ENCODE measurements at places on chromosomes 2 and 18. TPM values are rescaled to one million over a fixed set of nuclear protein-coding genes. Genes with fewer than 3 reads are reported as not detected.
A peak's percentile ranks its signal among the peaks of the same experiment; 100 is the strongest.

GRCh38 chr2:23664066-23664788 lies 262.7 kb downstream of the ATAD2B start:
- no peak for DNase-seq

GRCh38 chr18:58110398-58110797 lies 66.4 kb downstream of the NEDD4L start:
- no peak for DNase-seq

- no peak for DNase-seq
Observed at GRCh38 chr18:75179819-75180600, 28.9 kb downstream of the PTGR3 start.

ELOA2 gene
- polyA plus RNA-seq = not detected

DNA sequence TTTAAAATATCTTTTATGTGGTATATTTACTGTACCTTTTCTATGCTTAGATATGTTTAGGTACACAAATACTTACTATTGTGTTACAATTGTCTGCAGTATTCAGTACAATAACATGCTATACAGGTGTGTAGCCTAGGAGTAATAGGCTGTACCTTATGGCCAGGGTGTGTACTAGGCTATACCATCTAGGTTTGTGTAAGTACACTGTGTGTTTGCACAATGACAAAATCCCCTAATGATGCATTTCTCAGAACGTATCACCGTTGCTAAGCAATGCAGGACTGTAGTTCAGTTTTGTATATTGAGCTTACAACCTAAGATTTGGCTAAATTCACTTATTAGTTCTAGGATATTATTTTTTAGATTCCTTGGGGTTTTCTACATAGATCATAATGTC lies 332.3 kb upstream of the HS6ST1 start:
- no peak for DNase-seq

DNA sequence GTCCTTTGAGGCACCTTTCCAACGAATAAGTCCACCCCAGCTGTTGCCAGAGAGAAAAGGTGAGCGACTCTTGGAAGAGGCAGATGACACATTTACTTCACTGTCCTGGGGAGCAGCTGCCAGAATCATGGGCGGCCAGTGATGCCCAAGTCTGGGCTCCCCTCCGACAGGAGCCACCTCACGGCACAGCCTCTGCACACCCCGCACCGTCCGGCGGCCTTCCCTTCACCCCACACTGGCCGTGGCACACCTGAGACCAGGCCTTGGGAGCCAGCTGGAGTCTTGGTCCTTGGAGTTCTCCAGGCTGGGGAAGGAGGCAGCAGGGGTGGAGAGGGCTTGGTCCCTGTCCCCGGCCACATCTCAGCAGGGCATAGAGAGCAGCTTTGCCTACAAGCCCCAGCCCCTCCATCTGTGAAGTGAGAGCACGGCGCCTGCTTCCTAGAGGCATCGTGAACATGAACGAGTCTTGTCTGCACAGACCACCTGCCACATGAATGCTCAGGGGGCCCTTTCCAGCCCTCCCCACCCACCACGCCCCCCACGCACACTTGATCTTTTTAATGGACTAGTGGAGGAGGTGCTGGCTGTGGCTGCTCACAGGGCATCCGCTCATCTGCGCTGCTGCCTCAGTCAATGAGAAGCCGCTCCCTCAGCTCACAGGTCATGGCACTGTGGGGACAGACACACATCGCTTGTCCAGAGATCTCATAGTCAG lies 400.2 kb upstream of the MYT1L start:
- DNase-seq = peak; percentile 69

Measured in aorta (tissue), 5 donors.